CD4-positive, alpha-beta T cell treated with Interleukin-2 at 100 ng/mL for 4 hours (primary cell): ENCODE measurements at places on chromosomes 2 and 18.

DNA sequence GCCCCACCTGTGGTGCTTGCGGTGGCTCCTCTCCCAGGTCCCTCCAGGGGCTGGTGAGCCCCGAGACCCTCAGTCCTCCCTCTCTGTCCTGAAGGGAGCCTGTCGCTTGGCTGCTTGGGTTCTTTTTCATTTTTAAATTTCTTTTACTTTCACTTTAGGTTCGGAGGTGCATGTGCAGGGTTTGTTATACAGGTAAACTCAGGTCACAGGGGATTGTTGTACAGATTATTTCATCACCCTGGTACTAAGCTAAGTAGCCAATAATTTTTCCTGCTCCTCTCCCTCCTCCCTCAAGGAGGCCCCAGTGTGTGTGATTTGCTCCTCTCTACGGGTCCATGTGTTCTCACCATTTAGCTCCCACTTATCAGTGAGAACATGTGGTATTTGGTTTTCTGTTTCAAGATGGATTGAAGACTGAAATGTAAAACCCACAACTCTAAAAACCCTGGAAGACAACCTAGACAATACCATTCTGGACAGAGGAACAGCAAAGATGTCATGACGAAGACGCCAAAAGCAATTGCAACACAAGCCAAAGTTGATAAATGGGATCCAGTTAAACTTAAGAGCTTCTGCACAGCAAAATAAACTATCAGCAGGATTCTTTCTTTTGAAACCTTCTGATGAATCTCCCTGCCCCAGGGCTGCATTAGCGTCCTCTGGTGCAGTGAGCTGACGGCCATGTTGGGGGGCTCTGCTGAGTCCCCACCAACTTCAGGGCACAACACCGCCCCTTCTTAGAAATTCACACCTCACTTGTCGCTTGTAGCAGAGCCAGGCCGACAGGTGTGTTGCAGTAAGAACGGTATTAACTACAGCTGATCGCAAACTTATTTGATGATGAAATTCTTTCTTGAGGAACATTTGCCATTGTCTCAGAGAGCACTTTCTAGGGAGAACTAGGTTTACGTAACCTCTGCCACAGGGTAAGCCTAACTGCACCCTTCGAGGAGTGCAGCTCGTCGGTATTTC is 135.3 kb downstream of the ZNF236 start:
- no peak for DNase-seq

GRCh38 chr2:33288011-33288410 is 188.4 kb upstream of the RASGRP3 start:
- no peak for DNase-seq

- DNase-seq, result peak; percentile 80
Observed at GRCh38 chr2:240143801-240144648, 3.6 kb upstream of the OTOS start.

DNA sequence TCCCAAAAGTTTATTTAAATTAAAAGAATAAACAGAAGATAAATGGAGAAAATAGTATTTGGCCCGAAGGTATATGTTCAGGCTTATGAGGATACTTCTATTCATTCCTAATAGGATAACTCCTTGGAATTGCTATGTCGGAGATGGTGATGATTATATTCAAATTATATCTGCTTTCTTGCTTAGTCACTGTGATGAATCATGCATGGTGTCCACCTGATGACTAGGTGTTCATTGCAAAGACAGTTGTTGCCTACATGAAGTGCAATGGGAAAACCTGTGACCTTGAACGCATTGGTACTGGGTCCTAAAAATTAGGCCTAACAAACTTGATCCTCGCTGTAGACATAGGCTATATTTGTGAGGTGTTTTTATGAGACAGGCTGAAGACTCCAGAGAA is 617.3 kb upstream of the ZEB2 start:
- no peak for DNase-seq

- DNase-seq, result no peak
Observed at GRCh38 chr2:168401771-168402170, 54.3 kb upstream of the CERS6 start.

DNA sequence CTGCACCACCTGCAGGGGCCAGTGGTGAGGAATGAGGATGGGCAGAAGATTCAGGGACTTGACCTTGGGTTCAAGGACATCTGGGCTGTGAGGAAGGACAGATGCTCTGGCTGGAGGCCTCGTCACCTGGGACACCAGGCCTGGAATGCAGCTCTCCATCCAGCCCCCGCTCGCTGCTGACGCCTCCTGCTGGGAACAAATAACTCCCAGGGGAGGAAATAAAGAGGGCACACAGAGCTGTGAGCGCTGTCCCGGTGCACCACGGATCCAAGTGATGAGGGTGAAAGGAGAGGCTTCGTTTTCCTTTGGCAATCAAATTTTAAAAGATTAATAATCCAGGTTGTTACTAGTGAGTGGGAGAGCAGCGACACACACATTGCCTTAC is 368.0 kb upstream of the MYT1L start:
- DNase-seq, result no peak

GRCh38 chr2:79887747-79888374 is 375.0 kb downstream of the CTNNA2 start:
- DNase-seq, result peak; percentile 17

GRCh38 chr18:24051031-24051947 is 36.7 kb downstream of the TTC39C start:
- DNase-seq, result peak; percentile 36

- DNase-seq, result no peak
Observed at GRCh38 chr18:62833494-62833893, 118.2 kb downstream of the PHLPP1 start.

- DNase-seq, result no peak
Observed at GRCh38 chr2:176753752-176754474, 458.7 kb upstream of the HNRNPA3 start.

DNA sequence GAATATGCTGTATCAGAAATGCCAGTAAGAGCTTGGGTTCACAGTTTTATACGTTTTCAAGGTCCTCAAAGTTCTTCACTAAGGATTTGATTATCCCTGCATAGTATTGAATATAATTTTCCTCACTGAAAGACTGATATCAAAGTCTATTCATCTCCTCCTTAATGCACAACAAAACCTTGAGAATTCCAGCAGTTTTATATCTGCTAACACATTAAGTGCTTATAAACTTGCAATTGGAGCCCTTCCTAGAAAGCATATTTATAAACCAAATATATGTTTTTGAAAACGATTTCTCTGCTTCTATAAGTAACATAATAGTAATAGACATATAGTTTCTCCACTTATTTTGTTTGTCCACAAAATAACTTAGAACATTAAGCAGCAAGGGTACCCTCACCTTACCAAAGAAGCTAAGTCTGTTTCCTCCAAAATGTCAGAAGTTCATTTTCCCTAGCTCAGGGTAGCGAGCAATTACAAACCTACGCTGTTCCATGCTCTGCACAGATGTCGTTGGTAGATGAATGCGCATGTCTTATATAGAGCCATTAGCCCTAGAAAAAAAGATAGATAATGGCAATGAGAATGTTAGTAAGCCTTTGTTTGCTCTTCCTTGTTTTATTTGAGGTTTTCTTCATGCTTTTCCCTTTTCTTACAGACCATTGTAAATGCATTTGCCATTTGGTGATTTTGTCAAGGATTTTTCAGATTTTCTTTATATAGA is 213.2 kb downstream of the RBM43 start:
- no peak for DNase-seq

DNA sequence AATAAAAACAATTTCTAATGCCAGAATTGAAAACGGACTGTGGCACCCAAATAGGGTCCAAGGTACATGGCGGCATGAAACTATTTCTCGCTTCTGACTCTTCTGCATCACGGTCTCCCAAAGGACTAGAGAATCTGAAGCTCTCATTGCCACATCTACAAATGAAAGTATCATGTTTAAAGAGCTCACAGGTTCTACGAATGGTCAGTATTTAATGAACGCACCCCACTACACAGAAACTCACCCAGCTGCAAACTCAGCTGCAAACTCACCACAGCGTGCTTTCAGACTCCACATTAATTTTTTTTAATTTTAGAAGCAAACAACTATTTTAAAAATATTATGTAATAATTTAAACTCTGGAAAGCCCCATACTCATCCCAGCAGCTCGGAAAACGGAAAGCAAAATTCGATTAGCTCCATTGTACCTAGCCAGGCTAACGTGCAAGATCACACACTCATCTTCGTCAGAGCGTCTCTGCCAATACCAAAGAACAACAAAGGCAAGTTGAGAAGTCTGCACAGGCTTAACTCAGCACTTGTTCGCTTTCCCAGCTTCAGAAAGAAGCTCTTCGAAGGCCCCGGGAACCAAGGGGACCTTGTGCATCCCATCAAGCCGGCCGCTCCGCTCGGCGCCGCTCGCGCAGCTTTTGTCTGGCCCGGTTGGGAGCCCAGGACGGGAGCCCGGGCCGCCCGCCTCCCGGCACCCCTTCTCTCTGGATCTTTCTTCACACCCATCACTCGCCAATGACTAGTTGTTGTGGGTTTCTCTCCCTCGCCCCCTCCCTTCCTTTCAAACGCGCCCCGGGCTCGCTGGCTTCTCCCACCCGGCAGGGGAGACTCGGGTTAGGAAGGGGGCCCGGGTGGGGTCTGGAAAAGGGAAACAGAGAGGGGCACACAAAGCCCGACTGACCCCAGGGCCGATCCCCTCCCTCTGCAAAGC is 785 bp downstream of the CLASP1 start:
- DNase-seq, result peak; percentile 52

GRCh38 chr2:239353692-239354091 is 47.1 kb downstream of the HDAC4 start:
- DNase-seq, result no peak

- DNase-seq, result no peak
Observed at GRCh38 chr2:128590309-128591021, 271.8 kb upstream of the HS6ST1 start.

- DNase-seq, result no peak
Observed at GRCh38 chr2:230938516-230939065, 13.5 kb upstream of the GPR55 start.

DNA sequence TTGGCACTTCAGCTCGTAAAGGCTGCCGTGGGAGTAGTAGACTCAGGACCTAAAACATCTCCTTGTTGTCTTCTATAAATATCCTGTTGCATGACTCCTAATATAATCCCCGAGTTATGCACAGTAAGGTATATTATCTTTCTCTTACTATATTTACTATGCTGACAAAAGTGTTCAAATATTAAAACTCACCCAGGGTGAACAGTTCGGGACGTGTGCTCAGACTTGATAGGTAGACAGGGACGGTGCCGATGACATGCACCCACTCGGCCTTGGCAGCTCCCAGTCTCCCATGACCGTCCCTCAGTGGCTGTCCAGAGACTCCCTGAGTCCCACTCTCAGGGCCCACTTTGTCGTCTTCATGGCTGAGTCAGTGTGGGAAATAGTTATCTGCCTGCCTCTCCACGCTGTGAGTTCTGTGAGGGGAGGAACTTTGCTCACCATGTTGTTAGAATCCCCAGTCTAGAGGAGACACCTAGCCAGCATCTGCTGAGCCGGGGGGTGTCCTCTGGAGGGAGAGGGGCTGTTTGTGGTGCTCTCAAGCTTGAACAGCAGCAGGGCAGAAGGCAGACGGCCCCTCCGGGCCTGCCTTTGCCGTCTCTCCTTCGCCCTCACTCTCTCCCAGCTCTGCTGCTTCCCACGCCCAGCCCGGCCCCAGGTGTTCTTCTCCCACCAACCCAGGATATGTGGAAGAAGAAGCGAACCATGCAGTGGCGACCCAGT is 75.0 kb downstream of the DGKD start:
- no peak for DNase-seq

GRCh38 chr2:173602153-173602795 is 247.6 kb downstream of the CDCA7 start:
- DNase-seq, result no peak

GRCh38 chr2:151354807-151355206 is 2.6 kb upstream of the TNFAIP6 start:
- no peak for DNase-seq

GRCh38 chr2:185128346-185128745 is 530.0 kb downstream of the ZNF804A start:
- no peak for DNase-seq

- no peak for DNase-seq
Observed at GRCh38 chr2:81835321-81836000, 1530.9 kb upstream of the LRRTM1 start.

GRCh38 chr2:177127821-177128220 is 84.8 kb upstream of the HNRNPA3 start:
- no peak for DNase-seq
